ENCODE measurements at places on chromosomes 13 and 19.

DNA sequence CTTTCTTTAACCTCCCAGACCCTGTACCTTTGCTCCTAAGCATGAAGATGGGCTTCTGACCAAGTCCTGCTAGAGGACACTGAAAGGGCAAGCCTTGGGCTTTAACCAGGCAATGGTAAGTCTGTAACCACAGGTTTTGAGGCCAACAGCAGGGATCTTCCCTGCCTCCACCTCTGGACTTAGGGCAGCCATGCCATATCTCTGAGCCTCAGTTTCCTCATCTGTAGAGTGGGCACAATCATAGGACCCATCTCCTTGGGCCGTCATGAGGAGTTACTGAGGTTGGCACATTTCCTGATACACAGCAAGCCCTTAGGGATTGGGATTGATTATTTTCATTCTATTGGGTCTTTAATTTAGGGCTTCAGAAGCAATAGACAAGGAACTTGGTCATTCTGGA lies 14.7 kb downstream of the KLK1 start:
- no peak for DNase-seq

DNA sequence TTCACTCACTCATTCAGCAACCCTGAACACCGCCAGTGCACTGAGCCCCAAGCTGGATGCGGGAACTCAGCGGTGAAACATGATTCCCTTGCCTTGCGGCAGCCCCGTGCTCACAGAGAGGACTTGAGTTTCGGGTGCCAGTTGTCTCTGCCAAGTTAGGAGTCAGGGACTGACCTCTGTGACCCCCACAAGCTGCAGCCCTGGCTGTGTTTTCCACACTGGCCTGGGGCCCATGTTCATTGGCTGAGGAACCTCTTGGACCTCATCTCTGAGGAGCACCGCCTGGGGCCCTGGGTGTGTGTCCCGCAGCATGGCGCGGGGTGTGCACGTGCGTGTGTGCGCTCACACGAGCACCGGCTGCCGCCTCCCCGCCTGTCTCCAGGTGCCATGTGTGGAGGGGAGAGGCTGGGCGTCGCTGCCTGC lies 31.0 kb downstream of the CAPN12 start:
- no peak for DNase-seq

GRCh38 chr13:113551081-113552000 lies 33.2 kb upstream of the TFDP1 start:
- DNase-seq = no peak

DNA sequence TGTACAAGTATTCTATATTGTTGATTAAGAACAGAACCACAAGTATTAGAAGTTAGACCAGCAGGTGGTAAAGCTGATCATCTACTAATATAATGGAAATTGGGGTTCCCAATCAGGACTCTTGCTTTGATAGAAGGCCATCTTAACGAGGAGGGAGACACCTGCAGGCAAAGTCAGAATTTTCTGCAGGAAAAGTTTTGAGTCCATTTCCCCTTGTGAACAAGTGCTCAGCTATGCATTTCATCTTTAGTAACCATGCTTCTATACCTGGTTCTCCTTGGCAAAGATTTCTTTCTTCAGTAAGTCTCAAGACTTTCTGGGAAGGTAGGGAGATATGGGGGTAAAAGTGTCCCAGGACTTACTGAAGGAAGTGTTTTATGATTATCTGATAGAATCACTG lies 36.1 kb upstream of the USPL1 start:
- DNase-seq = no peak

DNA sequence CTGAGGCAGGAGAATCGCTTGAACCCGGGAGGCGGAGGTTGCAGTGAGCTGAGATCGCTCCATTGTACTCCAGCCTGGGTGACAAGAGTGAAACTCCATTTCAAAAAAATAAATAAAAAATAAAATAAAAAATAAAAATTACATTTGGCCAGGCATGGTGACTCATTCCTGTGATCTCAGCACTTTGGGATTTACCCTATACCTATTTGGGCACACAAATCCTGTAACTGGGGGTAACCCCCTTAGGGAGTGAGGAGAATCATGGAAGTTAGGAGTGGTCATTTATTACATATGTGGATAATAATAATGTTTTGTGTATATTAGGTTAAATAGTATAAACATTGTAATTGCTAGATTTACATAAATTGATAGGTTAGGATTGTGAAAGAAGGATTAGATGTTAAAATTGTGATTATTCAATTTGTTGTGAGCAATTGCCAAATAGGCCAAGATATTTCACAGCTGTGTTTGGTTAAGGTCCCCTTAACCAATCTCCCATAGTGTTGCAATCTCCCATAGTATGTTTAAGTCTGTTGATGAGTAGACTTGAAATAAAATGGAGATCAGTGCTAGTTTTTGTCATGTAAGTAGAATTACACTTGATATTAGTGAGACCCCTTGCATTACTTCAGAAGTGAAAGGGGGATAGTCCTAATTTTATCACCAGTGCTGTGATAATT lies 30.7 kb downstream of the ZNF844 start:
- DNase-seq = no peak

- no peak for DNase-seq
Observed at GRCh38 chr13:44148159-44148914, 225.3 kb upstream of the SERP2 start.

DNA sequence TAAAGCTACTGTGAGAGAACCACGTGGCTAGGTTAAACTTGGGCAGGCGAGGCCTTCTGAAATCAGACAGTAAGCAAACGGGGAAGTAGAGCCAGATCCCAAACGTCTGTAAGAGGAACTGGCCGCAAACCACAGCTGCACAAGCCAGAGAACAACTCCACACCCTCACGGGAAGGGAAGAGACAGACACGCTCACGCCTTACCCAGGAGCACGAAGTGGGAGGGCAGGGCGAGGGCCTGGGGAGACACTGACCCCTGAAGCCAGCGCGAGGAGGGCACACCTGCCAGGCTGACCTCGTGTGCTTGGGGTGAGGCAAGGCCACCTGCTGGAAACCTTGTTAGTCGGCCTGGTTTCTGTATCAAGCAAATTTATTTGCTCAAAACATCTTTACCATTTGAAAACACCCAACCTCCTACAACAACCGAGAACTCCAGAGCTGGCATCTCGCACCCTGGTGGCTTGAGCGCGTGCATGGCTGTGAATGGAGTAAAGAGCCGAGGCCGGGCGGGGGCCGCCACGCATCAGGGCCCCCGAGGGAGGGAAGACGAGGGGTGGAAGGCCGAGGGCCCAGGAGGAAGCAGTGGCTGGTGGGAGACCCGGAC lies 7.3 kb downstream of the POLR2E start:
- DNase-seq = no peak

DNA sequence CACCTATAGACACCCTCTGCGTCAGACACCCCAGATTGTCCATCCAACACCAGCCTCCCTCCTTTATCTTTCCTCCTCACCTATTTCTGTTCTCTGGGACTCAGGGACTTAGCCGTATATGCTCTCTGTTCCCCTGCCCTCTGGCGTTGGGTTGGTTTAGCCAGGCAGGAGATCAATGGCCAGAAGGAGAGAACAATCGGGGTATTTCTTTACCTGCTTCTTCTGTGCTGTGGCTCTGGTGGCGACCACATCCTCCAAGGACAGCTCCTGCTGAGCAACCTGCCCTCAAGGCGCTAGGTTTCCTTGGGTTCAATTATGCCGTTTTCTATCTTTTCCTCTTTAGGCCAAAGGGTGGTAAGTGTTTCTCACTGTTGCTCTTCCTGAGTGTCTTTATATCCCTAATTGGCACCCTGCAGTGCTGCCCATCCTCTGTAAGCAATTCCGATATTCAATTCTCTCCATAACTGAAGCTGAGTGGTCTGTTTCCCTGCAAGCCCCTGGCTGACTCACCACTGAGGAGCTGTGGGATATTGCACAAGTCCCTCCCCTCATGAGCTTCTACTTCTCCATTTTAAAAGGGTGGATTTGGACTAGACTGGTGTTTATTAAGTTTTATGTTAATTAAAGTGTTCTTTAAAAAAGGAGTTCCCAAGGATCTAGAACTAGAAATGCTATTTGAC lies 63.7 kb upstream of the TMTC4 start:
- no peak for DNase-seq

DNA sequence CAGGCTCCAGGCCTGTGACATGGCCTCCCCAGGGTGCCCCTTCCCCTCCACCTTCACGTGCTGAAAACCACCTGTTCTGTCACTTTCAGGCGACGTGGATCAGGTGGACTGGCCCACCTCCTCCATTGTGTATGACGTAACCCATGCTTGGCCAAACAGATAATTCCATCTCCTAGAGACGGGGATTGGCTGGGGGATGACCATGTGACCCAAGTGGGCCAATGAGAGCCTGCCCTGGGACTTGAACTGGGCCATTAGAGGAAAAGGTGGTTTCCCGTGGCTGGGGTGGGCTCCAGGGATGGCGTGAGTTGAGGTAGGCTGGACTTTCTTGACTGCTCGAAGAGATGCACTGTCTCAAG lies 3.6 kb upstream of the ADAMTSL5 start:
- no peak for DNase-seq
